ENCODE measurements at places on chromosomes 2 and 18.
A peak's percentile ranks its signal among the peaks of the same experiment; 100 is the strongest.

- DNase-seq, result peak; percentile 33
Measured at GRCh38 chr2:166180951-166181812, 53.4 kb upstream of the SCN1A start.

- no peak for DNase-seq
Measured at GRCh38 chr18:12092398-12093229, 1.0 kb upstream of the ANKRD62 start.

DNA sequence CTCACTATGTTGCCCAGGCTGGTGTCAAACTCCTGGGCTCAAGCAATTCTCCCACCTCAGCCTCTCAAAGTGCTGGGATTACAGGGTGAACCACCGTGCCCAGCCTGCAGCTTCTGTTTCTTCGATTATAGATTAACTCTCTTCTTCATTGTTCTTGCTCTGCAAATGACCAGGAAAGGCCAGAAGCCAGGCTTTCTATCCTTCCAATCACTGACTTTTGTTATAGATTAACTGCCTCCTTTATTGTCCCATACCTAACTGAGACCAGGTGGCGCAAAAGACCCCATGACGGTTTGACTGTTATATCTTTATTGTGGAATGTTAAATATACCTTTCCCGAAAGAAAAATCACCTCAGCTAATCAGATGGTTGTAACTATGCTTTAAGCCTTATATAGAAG is 196.9 kb downstream of the MREG start:
- DNase-seq, result no peak

- no peak for DNase-seq
Measured at GRCh38 chr2:229874647-229875046, 47.2 kb downstream of the TRIP12 start.

- DNase-seq, result no peak
Measured at GRCh38 chr2:106307860-106308259, 113.8 kb upstream of the UXS1 start.

DNA sequence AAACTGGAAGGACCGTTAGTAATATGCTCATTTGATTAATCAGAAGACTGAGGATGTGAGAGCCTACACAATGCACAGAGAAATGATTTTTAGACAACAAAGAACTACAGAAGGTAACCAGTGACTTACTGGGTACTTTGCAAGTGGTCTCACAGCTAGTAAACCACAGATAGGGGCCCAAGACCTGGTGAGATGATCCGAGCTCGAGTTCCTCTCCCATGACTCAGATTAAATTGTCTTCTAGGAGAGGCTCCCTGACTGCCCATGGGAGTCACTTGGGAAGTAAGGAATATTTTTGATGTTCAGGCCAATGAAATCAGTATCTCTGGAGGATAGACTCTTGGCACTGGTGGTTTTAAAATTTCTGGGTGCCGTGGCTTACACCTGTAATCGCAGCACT is 220.2 kb downstream of the CLIP4 start:
- no peak for DNase-seq

DNA sequence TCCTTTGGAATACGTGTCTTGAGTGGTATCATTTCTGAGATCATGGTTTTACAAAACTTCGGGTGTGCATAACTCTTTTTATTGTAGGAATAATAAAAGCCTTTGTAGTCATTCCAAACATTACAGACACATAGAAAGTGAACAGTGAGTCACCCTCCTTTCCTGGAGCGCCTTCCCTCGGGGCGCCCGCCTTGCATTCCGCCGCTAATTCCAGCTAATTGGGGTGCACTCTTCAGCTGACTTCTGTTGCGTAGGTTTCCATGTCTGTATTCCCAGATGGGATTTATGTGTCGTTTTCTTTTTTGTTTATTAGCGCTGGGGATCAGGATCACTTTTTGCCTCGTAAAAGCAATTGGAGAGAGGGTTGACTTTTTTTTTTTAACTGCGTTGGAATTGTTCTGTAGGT is 18.7 kb downstream of the SH3BP4 start:
- DNase-seq, result no peak
